Fibroblast of gingiva (primary cell): ENCODE measurements at places on chromosomes 11 and 22.

DNA sequence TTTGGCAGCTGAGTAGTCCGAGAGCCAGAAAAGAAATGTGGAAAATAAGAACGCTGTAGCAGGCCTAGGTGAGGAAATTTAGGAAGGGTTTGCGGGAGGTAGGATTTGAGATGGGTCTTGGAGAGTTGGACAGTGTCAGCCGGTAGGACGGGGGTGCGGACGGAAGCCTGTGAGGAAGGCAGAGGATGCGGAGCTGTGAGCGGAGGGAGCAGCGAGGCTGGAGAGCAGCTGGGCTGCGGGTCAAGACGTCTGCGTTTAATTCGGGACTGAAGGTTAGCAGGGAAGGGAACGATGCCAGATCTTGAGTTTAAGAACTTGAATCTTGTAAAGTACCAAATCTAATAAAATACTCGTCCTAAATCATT lies 669 bp upstream of the TIGD3 start:
- DNase-seq: no peak

DNA sequence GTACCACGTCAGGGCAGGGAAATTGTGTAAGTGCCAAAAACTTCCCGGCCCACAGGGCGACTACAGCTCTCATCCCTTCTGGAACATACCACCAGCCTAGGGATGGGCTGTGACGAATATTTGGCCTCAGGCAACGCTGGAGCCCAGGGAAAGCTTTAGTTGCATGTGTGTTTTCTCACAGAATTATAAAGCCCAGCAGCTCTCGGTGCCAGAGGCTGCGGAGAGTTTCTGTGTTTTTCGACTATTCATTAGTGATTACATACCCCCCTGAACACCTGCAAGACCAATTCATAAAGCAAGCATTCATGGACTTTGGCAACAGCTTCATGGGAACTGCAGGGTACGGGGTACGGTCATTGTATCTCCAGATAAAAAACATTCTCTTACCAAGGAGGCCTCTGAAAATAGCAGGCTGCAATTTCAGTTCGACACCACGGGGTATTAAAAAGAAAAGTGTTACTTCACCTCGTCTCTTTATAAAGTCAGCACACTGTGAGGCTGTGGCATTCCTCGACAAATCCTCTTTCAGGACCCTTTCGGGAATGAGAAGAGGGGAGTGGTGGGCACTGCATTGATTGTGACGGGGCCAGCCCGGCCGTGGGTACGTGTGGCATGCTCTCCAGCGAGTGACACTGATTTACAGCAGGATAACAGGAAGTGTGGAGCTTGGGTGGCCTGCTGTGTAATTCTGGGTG lies 243.6 kb upstream of the SORL1-AS1 start:
- DNase-seq: no peak

- DNase-seq: no peak
Measured at GRCh38 chr11:55920537-55920936, 6.2 kb upstream of the OR5W2 start.

DNA sequence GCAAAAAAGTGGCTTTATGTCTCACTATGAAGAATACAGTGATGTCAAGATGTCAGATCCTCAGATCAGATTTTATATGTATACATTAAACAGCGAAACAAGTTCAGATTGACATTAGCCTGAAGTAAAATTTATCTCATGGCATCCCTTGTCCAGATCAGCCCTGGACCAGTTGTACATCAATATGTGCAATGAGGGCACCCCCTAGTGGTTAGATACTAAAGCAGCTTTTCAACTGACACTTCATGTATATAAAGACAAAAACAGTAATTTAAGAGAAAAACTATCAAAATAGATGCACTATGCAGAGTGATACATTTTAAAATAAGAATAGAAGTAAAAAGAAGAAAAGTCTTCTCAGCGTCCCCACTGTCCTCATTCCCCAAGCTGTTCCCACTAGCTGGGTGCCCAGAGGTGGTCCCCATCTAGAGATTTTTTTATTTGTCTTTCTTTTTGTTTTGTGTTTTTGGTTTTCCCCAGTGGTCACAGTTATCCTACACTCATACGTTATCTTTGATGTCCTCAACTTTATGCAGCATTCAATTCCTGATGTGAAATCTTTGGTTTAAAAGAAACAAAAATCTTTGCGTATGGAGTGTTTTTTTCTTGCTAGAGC lies 2193.4 kb upstream of the RAG2 start:
- peak; percentile 41 for DNase-seq

- no peak for DNase-seq
Measured at GRCh38 chr22:45026511-45026910, 16.7 kb upstream of the PHF21B start.

DNA sequence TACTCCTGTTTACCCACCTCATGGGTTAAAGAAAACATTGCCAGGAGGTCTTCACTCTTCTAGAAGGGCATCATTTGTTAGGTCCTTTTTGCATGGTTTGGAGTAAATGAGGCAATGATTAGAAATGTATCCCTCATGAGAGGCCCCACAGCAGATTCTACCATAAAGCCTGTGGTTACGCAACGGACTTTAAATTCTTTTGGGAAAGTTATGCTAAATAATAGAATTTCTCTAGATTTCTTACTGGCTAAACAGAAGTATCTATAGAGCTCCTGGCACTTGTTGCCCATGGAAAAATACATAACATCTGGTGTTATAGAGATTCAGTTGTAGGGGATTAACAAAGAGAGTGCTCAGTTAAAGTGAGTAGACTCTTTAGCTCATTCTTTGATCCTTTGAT lies 15.1 kb upstream of the ATXN10 start:
- DNase-seq: no peak

GRCh38 chr22:49783036-49783746 lies 44.5 kb downstream of the BRD1 start:
- no peak for DNase-seq

DNA sequence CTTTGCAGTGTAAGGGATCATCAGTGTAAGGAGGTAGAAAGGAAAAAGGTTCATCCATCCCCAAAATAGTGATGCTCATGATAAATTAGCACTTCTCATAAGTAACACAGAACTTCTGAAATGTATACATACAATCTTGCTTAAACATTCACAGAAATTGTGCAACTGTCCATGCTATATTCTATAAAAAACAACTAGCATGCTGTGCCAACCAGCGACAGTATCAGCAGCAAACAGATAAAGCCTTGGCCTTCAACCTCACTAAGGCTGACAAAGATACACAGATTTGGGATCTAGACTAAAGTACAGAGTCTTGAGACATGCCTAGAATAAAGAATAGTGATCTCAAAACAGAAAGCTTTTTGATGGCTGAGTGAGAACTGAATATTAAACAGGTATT lies 74.1 kb upstream of the CHRM4 start:
- no peak for DNase-seq

DNA sequence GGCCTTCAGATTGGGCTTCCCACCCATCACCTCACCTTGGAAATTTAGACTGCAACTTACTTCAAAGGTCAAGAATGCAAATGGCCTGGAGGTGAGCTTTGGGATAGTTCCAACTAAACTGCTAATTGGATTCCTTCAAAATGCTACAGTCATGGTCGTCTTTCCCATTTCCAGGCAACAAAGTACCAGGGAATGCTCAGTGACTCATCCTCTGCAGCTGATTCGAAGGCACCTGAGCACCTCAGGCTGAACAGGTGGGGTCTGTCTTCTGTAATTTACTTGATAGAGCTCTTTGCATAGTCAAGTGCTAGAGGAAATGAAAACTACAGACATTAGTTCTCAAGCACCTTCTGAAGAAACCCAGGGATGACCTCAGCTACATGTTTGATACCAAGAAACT lies 20.5 kb upstream of the FSHB start:
- DNase-seq: no peak

DNA sequence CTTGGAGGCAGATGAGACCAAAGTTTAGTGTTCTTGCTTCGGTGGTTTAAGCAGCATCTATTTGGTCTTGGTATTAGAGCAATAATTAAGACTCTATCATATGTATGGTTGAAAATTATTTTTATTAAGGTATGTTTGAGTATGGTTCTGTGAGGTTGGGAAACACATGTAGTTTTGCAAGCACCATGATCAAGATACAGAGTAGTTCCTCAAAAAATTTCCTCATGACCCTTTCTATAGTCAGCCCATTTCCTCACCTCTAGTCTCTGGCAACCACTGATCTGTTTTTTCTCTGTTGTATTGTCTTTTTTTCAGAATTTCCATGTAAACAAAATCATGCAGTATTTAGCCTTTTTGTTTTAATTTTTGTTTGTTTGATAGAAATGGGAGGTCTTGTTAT lies 18.4 kb downstream of the MTMR3 start:
- DNase-seq: peak; percentile 3

GRCh38 chr11:22688914-22689313 lies 22.5 kb downstream of the GAS2 start:
- DNase-seq: no peak
